Activated CD4-positive, alpha-beta T cell treated with anti-CD3 and anti-CD28 coated beads, Interleukin-2, amount 10 ng/mL, durations not matched to agents 7 days and 5 days (primary cell): ENCODE measurements at places on chromosomes 7 and 10. TPM values are rescaled to one million over a fixed set of nuclear protein-coding genes. Genes with fewer than 3 reads are reported as not detected.

Gene PIK3AP1
- total RNA-seq, result 0.72 TPM

GRCh38 chr7:157204134-157204533 is 65.4 kb downstream of the UBE3C start:
- no peak for DNase-seq

DNA sequence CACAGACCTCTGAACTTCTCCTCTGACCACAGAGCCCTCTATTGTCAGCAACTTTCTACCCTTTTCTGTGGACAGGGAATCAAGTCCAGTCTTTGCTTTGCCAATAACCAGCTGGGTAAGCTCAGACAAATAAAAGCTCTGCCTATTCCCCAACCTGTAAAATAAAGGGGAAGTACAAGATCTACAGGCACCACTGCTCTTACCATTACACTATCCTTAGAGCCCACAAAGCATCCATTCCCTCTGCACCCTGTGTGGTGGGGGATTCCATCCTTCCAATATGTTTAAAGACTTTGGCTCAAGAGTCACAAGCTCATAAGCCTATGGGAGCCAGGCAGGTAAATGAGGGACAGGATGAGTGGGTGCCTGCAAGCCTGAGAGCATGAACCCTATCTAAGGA is 88.2 kb downstream of the PARD3 start:
- DNase-seq, result no peak

Gene EGR2
- total RNA-seq, result 0.67 TPM

- no peak for DNase-seq
These were observed 492.4 kb downstream of the IPMK start for GRCh38 chr10:57775250-57775649.

Gene LRRC18
- total RNA-seq, result not detected

DNA sequence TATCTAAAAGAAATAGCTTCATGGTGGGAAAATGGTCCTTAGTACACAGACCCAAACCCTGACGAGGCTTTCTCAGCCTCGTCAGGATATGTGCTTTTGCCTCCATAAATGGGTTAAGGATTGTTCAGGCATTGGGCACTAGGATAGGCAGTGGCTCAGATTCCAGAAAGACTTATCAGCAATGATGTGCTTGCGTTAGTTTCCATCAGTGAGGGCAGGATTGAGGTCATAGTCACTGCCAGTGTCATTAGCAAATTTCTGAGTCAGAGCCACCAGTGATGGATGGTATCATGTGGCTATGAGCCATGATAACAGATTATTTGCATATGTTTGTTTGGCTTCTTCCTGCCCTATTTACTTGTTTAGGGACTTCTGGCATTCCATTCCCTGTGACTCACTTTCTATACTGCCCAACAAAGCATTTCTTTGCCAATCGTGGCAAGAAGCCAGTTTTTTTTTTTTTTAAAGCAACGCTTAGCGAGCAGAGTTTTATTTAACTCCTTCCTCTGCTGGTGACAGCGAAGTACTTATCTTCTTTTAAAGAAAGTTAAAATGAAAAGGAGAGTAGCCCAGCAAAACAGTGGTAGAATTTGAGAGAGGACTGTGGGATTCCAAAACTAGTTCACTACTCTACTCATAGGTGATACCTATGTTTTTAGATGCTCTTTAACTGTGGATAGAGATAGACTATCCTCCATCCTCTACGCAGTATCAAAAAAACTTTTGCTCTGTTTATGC is 44.4 kb downstream of the MYPN start:
- DNase-seq, result no peak

GRCh38 chr10:34024693-34025425 is 690.4 kb upstream of the NRP1 start:
- DNase-seq, result no peak
